ENCODE measurements at places on chromosomes 4 and X.

- DNase-seq = no peak
Observed at GRCh38 chr4:128757712-128758111, 51.8 kb upstream of the JADE1 start.

- DNase-seq = no peak
Observed at GRCh38 chr4:7698584-7698983, 241.1 kb downstream of the AFAP1 start.

GRCh38 chrX:7462110-7462509 lies 314.2 kb upstream of the PUDP start:
- no peak for DNase-seq

DNA sequence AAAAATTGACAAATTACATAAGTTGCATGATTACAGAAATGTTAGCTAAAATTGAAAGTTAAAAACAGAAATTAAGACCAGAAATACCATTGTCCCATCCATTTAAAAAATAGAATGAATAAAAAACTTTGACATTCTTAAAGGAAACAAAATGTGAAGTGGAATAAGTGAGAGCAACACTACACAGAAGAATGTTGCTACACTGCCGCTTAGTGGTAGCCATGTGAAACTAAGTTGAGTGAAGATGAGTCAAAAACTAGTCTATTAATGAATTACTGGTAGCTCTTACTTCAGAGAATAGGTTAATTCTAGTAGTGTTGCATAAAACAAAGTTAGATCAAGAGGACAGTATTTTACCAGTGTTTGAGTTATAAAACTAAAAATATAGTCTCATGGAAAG lies 571.0 kb upstream of the KLHL4 start:
- no peak for DNase-seq

- no peak for DNase-seq
Observed at GRCh38 chr4:88940506-88940905, 116.5 kb downstream of the FAM13A start.
